ENCODE measurements at places on chromosomes 6 and 20.

DNA sequence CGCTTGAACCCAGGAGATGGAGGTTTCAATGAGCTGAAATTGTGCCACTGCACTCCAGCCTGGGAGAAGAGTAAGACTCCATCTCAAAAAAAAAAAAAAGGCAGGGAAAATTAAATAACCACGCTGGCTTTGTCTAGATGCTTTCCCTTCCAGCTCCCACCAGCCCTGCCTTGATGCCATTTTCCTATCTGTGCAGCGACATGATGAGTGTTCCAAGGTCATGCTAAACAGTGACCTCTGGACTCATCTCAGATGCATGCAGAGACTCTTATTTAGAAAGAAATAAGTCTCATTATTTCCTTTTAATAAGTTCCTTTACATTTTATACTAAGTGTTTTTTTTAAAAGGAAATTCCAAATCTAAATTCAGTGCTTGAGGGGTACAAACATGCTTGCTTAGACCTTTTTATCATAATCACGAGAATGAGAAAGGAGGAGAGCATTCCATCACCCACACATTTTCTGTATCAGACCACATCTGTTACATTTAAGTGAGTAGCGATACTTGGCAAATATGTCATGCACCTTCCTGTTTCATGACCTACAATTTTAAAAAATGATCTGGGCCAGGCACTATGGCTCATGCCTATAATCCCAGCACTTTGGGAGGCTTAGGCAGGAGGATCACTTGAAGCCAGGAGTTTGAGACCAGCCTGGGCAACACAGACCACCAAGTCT is 101.1 kb upstream of the RREB1 start:
- no peak for DNase-seq

- no peak for DNase-seq
Measured at GRCh38 chr6:26232306-26232939, 132.6 kb upstream of the BTN3A2 start.

DNA sequence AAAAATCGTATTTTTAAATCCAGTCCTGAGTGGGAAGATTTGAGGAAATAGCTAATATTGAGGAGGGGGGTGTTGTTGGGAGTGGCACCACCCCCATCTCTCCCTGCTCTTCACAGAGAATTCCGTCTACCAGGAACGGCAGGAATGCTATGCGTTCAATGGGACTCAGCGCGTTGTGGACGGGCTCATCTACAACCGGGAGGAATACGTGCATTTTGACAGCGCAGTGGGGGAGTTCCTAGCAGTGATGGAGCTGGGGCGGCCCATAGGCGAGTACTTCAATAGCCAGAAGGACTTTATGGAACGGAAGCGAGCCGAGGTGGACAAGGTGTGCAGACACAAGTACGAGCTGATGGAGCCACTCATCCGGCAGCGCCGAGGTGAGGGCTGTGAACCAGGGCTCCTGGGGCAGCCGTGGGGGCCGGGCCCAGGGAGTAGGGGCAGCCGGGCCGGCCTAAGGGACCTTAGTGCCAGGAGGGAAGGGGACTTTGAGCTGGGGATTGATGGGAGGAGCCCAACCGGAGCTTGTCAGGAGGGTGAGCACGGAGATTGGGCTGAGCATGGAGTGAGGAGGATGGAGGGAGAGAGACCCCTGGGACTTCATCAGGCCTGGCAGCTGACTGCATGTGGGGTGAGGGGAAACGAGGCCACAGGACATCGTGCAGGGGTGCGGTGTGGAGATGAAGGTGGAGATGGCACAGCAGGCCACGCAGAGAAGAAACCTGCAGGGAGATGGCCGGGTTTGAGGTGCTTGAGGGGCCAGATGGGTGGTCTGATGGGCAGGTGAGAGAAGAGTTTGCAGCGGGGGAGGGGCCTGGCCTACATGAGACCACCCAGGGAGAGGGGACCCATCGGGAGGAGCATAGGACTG is 41.3 kb downstream of the HLA-DPB1 start:
- no peak for DNase-seq

- no peak for DNase-seq
Measured at GRCh38 chr20:38404016-38404415, 31.1 kb downstream of the SNHG17 start.

DNA sequence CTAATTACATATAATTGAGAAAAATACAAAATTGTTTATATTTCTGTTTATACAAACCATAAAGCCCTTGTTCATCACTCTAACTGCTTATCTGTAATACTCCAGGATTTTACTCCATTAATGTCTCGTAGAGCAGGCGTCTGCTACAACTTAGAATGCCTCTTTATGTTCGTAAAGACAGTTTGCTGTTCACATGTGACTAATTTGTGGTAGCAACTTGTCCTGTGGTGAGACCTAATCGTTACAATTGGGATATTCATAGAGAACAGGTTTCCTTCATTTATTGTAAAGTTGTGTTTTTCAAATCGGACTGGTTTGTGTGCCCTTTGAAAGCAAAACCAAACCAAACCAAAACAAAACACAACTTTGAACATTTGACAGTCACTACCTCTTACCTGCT is 149.7 kb downstream of the ASCC3 start:
- DNase-seq: no peak

GRCh38 chr6:67231092-67231491 is 1404.0 kb upstream of the ADGRB3 start:
- DNase-seq: no peak

GRCh38 chr6:122116119-122116834 is 283.2 kb upstream of the HSF2 start:
- DNase-seq: no peak

DNA sequence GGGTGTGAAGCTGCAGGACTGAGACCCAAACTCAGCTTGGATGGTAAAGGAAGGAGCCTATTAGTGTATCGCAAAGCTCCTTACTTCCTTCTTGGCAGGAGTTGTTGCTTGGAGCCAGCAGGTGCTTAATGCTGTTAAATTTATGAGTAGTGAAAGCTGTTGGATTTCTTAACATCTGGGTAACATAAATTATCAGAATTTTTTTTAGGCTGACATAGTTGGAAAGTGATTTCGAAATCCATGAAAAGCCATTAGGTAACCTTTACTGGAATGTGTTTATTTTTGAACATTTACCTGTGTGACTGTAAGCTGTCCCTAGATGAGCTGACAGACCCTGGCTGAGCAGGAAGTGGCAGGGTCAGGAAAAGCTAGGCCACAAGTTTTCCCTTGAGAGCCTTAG is 470.4 kb upstream of the SLC35B3 start:
- DNase-seq: no peak

DNA sequence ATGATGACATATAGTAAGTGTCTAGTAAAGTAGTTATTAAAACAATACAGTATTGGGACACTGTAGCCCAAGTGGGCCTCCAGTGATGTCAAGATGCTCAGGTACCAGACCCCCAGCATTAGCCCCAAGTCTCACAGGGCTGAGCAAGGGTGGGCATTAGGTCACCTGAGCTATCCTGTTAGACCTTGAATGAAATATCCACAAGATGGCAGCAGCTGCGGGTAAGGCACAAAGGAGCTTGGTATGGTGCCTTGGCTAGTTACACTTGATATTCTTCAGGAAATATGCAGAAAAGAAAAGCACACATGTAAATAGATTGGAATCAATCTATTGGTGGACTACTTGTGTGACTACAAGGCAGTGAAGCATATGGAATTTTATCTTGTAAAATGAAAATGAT is 701.8 kb upstream of the ADGRB3 start:
- no peak for DNase-seq

DNA sequence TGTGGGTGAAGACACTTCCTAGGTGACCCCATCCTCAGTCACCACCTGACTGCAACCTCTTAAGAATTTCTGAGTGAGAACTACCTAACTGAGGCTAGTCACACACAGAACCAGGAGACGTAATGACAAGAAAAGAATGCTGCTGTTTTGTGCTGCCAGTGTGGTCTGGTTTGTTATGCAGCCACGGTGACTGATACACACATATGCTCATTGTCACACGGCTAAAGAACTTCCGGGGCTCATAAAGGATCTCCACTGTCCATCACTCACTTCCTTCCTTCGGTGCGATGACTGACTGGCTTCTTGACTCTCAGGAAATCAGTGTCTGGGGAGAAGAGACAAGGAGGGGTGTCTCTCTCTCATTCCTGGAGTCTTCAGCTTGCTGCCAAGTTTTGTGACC is 88.0 kb downstream of the SLC24A3 start:
- no peak for DNase-seq

DNA sequence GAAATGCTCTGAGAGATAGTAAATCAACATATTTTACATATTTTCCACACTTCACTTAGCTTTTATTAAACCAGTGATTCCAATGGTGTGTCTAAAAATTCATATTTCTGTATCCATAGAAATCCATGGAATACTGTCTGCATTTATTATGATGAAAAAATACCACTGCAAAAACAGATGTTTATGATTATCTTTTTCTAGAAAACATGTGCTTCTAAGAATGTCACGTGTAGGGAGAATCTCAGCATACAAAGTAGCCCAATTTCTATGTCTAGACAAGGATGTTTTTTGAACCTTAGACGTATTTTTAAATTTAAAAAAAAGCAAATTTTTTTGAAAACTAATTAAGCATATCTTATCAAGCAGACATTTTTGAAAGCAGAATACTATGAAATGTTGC is 622.4 kb downstream of the TENT5A start:
- no peak for DNase-seq

- DNase-seq: no peak
Measured at GRCh38 chr6:78896227-78896626, 28.9 kb downstream of the IRAK1BP1 start.

GRCh38 chr20:45917790-45918141 is 5.8 kb upstream of the PLTP start:
- DNase-seq: no peak

- no peak for DNase-seq
Measured at GRCh38 chr6:109455437-109456110, at the start of gene MICAL1. Gene MICAL1 (minus strand): TSS chr6:109455772. CDS start chr6:109454196, 1,576 bp downstream.

DNA sequence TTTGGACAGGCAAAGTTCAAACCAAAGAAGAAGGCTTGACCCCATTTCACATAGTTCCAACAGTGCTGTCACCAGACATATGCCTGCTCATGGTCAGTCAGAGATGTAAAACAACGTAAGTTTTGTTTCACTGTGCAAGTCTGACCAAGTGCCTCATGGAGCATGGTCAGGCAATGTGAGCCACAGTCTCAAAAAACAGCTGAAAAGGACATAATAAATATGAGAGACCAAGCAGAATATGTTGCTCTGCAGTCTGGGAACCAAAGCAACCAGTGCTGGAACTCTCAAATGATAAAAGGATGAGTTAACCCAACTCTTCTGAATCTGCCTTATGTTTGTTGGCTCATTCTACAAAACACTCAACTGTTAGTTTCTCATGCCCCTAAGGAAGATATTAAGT is 39.9 kb upstream of the DST start:
- no peak for DNase-seq

GRCh38 chr6:137002505-137002904 is 42.3 kb downstream of the IL20RA start:
- DNase-seq: no peak

- DNase-seq: no peak
Measured at GRCh38 chr20:46364670-46365486, 41.5 kb downstream of the ELMO2 start.

DNA sequence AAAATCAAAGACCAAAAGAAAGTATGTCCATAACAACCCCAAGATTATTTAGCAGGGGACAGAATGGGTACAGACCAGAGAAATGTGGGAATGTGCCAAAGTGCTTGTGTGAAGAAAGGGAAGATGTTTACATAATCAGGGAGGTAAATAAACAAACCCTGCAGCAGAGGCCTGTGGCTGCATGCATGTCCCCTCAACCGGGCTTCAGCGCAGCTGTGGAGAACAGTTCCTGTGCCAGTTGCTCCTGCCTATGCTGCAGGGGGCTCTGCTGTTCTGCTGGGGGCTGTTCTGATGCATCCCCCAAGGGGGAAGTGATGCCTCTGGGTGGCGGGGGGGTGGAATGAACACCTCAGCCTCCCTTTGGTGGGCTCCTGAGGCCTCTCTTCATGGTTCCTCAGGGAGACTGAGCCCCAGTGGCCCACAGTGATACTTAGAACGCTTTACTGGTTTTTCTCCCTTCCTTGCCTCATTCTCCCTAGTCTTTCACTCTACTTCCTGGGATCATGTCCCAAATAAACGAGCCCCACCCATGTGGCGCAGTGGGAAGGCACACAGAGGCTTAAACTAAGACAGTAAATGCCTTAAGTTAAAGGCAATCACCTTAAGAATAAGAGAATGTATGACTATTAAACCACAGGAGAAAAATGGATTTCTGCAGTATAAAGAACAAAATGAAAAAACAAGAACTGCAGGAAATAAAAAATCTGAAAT is 23.0 kb downstream of the RAB23 start:
- no peak for DNase-seq

- DNase-seq: no peak
Measured at GRCh38 chr6:63565058-63565726, 7.1 kb upstream of the LOC128125822 start.

GRCh38 chr6:167324111-167324510 is 775 bp upstream of the TTLL2 start:
- DNase-seq: no peak

DNA sequence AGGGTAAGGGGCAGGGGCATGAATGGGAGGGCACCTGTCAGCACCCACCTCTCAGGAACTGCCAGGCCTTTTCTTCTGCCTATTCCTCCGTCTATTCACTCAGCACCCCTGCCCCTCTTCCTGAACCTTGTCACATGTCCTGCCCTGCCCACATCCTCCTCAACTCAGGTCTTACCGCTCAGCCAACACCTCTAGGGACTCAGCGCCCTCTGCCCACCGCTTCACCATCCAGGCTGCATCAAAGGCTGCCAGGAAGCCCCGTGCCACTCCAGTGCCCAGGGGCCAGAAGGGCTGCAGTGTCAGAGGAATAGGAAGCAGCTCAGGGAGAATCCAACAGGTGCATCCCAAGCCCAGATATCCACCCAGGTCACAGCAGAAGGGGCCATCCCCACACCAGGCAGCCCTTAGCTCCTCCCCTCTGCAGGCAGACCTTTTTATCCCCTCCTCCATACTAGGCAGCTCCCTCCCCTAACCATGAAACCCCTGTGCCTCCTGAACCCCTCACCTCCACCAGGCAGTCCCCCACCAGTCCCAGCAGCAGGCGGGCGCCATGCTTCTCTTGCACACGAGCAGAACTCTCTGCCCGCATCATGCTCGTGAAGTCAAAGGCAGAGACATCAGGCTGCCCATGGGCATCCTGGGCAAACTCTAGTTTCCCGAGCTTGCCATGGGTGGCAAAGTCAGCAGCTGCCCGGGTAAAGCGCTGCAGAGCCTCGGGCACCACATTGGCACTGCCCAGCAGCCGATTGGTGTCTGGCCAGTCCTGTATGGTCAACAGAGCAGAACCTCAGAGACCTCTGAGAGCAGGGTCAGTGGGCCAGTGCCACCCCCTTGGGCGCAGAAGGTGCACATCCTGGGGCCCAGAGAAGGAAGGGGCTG is 5.5 kb downstream of the MICAL1 start:
- DNase-seq: no peak

- DNase-seq: no peak
Measured at GRCh38 chr6:135568379-135568778, 70.8 kb upstream of the AHI1 start.

GRCh38 chr6:11480541-11480940 is 57.0 kb upstream of the TMEM170B start:
- DNase-seq: no peak

GRCh38 chr20:36572701-36573102 is 695 bp upstream of the TGIF2 start:
- no peak for DNase-seq

Data from GM04504 (cell line).